Tibial nerve (tissue), 4 donors: ENCODE measurements at places on chromosomes 1 and 21.

DNA sequence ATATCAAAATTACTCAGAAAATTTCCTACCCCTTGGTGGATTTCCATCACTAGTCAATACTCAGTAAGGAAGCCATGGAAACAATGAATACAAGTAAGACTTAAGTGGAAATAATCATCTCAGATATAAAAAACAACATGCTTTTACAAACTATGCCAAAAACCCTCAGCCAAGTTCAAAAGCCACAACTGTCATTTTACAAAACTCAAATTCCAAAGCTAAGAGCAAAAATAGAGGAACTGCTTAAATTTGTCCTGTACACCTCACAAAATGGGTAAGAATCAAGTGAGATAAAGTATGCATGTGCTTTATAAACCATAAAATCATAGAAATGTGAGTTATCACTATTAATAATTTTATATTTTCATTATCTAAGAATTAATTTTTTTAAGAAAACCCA, 9.6 kb downstream of the TMCO1 start:
- no peak for DNase-seq

- peak; percentile 51 for DNase-seq
These were observed 812 bp downstream of the NBPF1 start for GRCh38 chr1:16612332-16613172.

- no peak for DNase-seq
These were observed 56.7 kb downstream of the LRRN2 start for GRCh38 chr1:204628868-204629267.

GRCh38 chr1:208227366-208227765, 16.8 kb downstream of the PLXNA2 start:
- no peak for DNase-seq

DNA sequence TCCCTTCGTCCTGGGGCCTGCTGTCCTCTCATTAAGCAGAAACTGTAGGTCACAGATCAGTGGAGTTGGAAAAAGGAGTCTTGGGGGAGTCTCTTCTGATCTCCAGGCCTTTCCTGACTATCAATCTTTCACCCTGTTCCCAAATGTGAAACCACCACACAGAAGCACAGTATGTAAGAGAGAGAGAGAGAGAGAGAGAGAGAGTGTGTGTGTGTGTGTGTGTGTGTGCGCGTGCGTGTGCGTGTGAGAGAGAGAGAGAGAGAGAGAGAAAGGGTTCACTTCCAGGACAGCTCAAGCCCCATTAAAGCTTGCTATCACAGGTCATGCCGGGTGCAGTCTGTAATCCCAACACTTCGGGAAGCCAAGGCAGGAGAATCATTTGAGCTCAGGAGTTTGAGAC, 1.5 kb upstream of the TTC24 start:
- DNase-seq: no peak

DNA sequence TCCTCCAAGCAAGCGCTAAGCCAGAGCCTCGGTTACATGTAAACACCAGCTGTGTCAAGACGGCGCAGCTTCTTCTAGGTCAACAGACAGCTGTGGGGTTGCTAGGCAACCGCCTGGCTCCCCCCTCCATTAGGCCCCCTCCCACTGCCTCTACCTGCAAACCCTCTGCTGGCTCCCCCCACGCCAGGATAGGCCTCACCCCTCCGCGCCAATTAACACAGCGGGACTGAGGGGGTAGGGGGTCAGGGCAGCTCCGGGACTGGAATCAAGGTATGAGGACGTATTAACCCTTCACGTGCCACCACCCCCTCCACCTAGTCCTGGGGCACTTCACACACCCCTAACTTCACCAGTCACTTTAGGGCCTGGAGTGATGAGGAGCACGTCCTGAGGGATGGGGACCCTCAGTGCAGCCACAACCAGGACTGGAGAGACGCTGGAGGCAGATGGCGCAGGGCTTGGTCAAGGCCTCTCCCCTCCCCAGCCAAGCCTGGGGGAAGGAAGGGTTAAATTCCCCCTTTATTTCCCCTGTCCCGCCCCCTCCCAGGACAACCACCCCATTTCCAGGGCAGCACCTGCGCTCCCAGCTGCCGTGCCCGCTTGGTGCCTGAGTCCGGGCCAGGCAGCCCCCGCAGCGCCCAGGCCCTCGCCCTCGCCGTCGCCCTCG, 37.4 kb upstream of the WASF2 start:
- no peak for DNase-seq

- no peak for DNase-seq
These were observed 63.0 kb downstream of the ATP1A1 start for GRCh38 chr1:116435806-116436610.

DNA sequence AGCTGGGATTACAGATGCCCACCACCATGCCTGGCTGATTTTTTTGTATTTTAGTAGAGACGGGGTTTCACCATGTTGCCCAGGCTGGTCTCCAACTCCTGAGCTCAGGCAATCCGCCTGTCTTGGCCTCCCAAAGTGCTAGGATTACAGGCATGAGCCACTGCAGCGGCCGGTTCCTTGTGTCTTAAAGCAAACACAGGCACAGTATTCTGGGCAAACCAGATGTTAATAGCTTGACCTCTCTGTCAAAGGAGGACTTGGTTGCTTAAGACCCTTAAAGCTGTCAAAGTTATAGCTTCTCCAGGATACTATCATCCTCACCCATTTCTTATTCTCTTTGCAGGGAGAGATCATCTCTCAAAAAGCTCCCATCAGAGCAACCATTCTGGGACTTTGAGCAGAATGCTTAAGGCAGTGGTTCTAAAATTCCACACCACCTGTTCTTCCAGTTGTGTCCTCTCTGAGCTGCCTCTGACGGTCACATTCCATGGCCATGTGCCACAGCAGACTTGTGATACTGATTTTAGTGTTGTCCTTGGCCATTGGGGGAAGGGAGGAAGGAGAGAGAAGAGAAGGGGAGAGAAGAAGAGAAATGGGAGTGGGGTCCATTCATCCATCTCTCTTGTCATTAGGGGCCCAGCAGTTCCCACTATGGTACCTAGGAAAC, 81.8 kb downstream of the PBX1 start:
- DNase-seq: no peak

GRCh38 chr1:22556391-22557104, 6.7 kb upstream of the EPHA8 start:
- DNase-seq: no peak

DNA sequence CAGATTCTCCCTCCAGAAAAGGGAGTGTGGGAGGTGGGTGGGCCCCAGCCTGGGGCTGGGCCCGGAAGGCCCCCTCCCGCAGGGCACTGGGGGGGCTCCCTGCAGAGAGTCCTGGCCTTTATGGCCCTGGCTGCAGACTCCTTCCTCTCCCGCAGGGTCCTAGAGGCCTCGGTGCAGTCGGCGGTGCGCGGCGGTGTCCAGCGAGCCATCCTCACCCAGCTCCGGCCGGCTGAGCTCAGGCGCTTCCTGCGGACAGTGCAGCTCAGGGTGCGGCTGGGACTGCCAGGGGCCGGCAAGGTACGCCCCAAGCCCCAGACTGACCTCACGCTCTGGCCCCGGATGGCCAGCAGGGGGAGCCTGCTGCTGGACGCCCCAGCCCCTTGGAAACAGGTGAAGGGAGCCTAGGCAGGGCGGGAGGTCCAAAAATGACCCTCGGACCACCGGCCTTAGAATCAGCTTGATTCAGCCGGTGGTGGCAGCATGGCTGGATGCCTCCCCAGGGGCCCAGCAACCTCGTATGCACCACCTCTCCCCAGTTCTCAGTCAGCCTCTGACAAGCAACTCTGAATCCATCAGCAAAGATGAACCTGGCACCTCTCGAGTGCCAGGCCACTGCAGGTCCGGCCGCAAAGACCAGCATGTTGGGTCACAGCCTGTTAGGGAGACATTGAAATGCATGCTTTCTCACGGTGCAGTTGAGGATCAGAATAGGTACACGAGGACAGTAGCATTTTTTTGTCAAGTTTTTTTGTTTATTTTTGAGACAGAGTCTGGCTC, 20.6 kb downstream of the MTHFR start:
- peak; percentile 48 for DNase-seq

GRCh38 chr21:36839123-36839522, 127.3 kb downstream of the HLCS start:
- no peak for DNase-seq

DNA sequence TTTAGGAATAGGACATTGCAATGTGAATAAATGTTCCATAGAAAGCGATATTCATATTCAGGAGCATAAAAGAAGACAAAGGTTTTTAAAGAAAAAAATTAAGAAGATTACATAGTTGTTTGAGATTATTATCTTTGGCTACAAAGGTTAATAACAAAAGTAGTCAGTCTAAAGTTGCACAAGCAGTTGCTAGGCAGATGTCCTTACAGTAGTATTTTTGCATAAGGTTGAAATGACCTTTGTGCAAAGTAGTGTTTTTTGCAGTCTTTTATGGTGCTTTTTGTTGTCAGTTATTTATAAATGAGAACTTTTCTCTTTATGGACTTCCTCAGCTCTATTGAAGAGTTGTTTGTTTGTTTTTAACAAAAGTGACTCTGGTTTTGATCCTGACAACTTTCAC, 447.8 kb downstream of the AMY1C start:
- no peak for DNase-seq

DNA sequence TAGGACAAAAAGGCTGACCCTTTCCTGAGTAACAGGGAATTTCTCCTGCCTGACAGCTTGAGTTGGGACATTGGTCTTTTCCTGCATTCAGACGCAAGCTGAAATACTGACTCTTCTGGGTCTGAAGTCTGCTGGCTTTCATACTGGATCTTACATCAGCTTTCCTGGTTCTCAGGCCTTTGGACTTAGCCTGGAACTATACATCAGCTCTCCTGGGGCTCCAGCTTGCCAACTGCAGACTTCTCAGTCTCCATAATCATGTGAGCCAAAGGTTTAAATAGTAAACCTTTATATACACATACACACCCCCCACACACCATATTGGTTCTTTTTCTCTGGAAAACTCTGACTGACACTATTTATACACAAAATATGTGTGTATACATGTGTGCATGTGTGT, 59.0 kb upstream of the KCND3 start:
- no peak for DNase-seq

GRCh38 chr1:47683401-47683800, 245.6 kb downstream of the FOXD2 start:
- no peak for DNase-seq

GRCh38 chr1:236151739-236152424, 9.5 kb downstream of the GPR137B start:
- no peak for DNase-seq

DNA sequence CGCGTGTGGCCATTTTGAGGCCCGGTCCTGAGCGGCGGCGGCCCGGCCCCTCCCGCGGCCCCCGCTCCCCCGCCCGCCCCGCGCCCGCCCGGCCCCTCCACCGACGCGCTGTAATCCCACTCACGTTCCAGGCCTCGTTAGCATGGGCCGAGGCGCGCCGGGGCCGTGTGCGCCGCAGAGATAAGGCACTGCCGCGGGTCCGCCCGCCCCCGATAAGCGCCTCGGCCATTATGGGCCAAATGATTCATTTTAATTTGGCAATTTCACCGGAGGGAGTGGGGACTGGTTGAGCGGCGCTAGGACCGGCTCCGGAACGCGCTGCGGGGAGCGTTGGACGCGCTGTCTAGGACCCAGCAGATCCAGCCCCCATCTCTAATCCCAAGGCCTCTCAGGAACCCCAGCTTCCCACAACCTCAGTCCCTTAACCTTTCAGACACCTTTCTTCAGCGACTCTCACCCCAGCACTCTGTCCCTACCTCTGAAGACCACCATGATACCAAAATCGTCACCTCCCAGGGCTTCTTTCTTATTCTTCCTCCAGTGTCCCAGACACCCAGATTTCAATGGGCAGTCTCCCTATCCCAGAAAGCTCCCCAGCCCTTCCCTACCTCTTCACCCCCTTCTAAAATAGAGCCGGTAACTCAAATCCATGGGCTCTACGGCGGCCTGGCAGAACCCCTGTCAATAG, at the start of gene TAL1:
TSS of gene TAL1 (minus strand) at position 39 of the 688 bp plus-strand sequence. CDS start 6,337 bp downstream, outside the sequence.
- no peak for DNase-seq

- DNase-seq: no peak
These were observed 268.2 kb downstream of the HMCN1 start for GRCh38 chr1:186002406-186002805.

GRCh38 chr1:104132382-104132973, 382.8 kb downstream of the AMY1C start:
- DNase-seq: no peak

GRCh38 chr1:240836271-240836670, 224.3 kb upstream of the GREM2 start:
- DNase-seq: no peak

- DNase-seq: no peak
These were observed at the start of gene RIIAD1 for GRCh38 chr1:151720974-151721787. RIIAD1 (plus strand) TSS chr1:151721522; CDS start chr1:151721537, 15 bp downstream.

DNA sequence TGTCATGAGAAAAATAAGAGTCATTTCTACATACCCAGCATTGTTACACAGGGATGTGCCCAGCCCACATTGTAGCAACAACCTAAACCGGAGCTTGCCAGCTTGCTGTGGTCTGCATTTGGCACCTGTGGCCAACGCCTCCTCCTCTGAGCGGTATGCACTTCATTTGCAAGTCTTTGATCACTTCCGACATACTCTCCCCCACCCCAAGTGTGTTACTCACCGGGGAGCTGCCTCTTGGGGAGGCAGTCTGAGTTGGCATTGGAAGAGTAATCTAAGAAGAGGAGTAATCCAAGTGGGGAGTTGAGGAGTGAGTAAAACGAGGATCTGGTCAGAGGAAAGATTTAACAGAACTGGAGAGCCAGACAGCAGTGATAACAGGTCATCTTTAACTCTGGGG, 3.8 kb downstream of the BCL9 start:
- no peak for DNase-seq

- DNase-seq: no peak
These were observed 3.8 kb downstream of the PLA2G2A start for GRCh38 chr1:19975423-19976193.

GRCh38 chr1:183808296-183809027, 3.5 kb downstream of the RGL1 start:
- DNase-seq: no peak

- no peak for DNase-seq
These were observed 1.9 kb downstream of the ITPKB start for GRCh38 chr1:226736908-226737818.

DNA sequence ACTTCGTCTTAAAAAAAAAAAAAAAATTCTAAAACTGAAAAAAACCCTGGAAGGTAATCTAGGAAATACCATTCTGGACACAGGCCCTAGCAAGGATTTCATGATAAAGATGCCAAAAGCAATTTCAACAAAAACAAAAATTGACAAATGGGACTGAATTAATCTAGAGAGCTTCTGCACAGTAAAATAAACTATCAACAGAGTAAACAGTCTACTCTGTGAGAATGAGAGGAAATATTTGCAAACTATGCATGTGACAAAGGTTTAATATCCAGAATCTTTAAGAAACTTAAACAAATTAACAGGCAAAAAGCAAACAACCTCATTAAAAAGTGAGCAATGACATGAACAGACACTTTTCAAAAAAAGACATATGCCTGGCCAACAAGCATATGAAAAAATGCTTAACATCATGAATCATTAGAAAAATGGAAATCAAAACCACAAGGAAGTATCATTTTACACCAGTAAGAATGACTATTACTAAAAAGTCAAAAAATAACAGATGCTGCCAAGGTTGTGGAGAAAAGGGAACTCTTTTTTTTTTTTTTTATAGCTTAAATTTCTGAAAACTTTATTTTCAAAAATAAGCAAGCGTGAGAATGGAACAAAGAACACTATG, 29.4 kb upstream of the RNPC3 start:
- DNase-seq: no peak

- no peak for DNase-seq
These were observed 853 bp downstream of the USP16 start for GRCh38 chr21:29025328-29025713.
